ENCODE measurements at places on chromosomes 16 and 17. TPM values are rescaled to one million over a fixed set of nuclear protein-coding genes. Genes with fewer than 3 reads are reported as not detected.

GRCh38 chr16:2077016-2077415 is 29.2 kb downstream of the TSC2 start:
- DNase-seq = no peak

DNA sequence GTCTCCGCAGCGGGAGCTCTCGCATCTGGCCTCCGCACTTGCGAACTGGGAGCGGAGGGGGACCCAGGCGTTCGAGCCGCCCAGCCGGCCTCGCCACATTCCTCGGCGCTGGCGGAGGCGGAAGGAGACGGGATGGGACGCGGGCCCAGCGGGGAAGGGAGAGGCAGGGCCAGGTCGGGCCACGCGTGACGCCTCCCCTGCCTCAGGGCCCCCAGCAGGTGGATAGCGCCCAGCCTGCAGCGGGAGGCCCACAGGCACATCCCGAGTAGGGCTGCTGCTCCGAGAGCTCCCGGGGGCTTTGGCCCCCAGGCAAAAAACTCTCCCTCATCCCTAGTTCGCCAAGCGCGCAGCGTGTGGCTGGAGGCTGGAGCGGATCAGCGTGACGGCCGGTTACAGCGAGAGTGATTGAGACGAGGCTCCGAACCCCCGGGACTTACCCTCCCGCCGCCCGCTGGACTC is 800 bp downstream of the PLEKHH3 start:
- DNase-seq = peak; percentile 79

DNA sequence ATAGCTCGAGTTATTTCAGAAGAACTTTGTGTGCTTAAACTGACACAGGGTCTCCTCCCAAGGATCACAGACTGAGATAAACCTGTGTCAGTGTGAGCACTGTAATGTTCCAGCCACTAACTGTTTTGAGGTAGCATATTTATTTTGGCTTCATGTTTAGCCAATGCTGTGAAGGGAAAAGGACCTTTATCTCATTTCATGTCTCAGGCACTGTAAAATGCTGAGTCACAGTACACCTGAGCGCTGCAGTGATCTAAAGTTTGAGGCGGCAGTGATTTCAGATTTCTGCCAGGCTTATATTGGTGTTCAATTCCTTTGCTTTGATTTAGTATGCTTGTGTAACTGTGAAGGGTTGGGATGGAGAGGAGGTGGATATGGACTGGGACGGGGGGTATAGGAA is 3.1 kb upstream of the DNAJA2 start:
- no peak for DNase-seq

GRCh38 chr17:48240122-48240521 is 132.6 kb downstream of the SNX11 start:
- DNase-seq = no peak

DNA sequence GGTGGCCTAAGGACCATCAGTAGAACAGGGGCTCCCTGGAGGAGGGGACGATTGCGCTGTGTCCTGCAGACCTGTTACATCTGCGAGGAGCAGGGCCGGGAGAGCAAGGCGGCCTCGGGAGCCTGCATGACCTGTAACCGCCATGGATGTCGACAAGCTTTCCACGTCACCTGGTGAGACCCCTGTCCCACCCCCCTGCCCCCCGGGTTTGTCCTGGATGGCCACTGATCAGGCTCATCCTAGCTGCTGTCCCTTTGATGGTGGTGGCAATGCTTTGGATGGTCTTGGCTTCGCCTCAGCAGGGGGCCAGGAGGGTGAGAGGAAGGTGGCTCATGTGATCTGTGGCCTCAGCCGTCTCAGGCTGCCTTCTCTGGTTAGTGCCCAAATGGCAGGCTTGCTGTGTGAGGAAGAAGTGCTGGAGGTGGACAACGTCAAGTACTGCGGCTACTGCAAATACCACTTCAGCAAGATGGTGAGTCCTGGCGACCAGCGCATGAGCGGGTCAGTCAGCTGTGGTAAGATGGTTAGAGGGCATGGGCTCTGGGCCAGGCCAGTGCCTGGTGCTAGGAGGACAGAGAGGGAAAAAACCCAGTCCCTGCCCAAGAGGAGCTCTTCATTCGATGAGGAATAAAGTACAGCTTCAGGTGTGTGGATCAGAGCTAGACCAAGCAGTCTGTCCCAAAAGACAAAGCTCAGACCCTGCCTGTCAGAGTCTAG is 4.2 kb downstream of the MLLT6 start:
- DNase-seq = no peak

DNA sequence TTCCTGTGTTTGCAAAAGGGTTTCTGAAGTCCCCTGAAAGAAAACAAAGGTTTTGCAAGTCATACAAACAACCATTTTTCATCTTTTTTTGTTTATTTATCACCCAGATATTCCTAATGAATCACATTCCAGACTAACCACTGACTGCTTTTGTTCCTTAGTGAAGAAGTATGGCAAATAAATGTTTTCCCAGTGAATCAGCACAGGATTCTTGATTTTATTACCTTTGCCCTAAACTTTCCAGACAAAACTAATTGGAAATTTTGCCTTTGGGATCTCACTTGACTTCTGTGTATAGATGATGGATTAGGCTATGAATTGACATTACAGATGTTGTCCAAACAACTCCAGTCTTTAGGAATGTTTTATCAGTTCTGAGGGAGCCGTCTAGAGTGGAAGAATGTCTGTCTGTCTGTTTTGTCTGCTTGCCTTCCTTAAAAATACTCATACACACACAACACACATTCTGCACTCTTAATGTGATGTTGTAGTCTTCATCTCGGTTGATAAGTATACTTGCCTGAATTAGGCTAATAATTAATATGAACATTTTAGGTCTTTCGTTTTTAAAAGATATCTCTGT is 48.9 kb downstream of the VMP1 start:
- no peak for DNase-seq

GRCh38 chr17:30405161-30405560 is 26.4 kb downstream of the CPD start:
- DNase-seq = no peak

DNA sequence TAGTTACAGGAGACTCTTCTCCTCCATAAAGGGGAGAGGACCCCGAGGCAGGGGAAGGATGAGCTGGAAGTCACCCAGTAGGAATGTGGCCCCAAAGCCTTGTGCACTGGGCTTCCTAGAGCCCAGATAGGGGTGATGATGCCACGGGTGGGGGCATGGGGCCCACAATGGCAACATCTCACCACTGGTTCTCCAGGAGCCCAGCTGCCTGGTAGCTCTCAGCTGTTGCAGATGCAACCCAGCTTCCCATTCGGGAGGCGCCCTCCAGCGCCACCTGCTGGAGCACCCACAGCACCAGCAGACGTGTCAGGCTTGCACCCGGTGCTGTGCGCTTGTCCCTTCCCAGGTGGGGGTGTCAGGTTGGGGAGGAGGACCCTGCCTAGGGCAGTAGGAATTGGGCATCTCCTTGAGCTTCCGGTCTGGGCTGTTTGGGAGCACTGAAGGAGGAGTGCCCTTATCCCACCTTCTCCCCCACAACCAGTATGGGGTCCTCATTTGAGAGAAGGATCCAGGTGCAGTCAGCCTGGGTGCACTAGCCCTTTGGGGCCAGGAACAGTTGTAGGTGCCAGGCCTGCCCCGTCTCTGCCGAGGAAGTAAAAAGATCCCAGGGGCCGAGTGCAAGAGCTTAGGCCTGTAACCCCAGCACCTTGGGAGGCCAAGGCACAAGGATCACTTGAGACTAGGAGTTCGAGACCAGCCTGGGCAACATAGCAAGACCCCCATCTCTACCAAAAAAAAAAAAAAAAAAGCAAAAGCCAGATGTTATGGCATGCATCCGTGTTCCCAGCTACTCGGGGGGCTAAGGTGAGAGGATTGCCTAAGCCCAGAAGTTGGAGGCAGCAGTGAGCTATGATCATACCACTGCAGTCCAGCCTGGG is 14.4 kb downstream of the CDIPT start:
- DNase-seq = peak; percentile 93

DNA sequence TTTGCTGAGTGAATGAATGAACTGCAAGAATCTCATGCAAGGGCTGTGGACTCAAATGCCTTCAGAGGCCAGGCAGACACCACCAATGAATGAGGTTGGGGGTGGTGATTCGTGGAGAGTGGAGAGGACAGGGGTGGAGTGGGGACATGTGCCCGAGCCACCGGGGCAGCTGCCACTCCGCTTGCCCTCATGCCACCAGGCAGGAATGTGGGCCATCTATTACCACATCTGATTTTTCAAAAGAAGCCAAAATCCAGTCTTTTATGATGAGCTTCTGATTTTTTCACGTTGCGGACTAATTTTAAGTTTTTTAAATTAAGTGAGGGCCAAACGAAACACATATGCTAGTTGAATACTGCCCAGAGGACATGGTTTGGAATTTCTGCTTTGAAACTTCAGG is 67.1 kb upstream of the SMURF2 start:
- DNase-seq = peak; percentile 21

- DNase-seq = no peak
Observed at GRCh38 chr16:26214581-26215174, 522.9 kb downstream of the HS3ST4 start.

GRCh38 chr17:77885678-77886386 is 72.7 kb upstream of the TNRC6C start:
- peak; percentile 48 for DNase-seq

- peak; percentile 82 for DNase-seq
Observed at GRCh38 chr16:11224096-11224893, 31.7 kb downstream of the SOCS1 start.

DNA sequence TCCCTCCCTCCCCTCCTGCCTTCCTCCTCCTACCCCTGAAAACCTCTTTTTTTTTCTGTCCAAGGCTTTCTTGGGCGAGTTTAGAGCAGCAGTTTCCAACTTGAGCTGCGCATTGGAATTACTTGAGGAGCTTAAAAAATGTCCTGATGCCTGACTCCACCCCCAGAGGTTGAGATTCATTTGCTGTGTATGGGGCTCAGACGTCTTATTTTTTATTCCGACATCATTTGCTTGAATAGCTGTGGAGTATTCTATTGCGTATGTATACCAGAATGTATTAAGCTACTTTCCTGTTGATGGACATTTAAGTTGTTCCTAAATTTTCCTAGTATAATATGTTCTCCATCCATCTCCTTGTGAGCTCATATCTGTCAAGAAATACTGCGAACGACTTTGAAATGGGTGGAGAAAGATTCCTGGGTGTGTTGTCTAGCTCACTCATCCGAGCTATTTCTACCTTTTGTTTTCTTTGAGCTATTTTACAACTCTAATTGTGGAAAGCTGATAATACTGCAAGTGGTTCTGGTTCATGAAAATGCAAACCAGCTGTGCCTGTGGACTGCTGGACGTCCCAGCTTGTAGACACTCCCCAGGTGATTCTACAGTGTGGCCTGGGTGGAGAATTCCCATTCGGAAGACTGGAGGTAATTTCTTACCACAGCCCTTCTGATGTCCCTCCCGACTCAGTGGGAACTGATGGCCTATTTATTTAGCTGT is 40.5 kb downstream of the CMIP start:
- no peak for DNase-seq

NUBP1 gene
- 31.3 TPM for total RNA-seq

MYL4 gene
- total RNA-seq = not detected

SPATA32 gene
- total RNA-seq = not detected

ZBTB4 gene
- total RNA-seq = 81.9 TPM

Data from aorta (tissue), 5 donors.